ENCODE measurements at places on chromosomes 7 and 10. TPM values are rescaled to one million over a fixed set of nuclear protein-coding genes. Genes with fewer than 3 reads are reported as not detected.

HPSE2 gene
- total RNA-seq = not detected

MYPN gene
- 1.1 TPM for total RNA-seq

C10orf105 gene
- not detected for total RNA-seq

MRLN gene
- not detected for total RNA-seq

OR2A1 gene
- total RNA-seq = under 0.01 TPM

PPP1R17 gene
- total RNA-seq = not detected
